Mucosa of descending colon (tissue), 3 donors: ENCODE measurements at places on chromosomes 7 and 10. TPM values are rescaled to one million over a fixed set of nuclear protein-coding genes. Genes with fewer than 3 reads are reported as not detected.
A peak's percentile ranks its signal among the peaks of the same experiment; 100 is the strongest.

OR2A12 gene
- not detected for total RNA-seq

PDK4 gene
- 50.6 TPM for total RNA-seq

DNA sequence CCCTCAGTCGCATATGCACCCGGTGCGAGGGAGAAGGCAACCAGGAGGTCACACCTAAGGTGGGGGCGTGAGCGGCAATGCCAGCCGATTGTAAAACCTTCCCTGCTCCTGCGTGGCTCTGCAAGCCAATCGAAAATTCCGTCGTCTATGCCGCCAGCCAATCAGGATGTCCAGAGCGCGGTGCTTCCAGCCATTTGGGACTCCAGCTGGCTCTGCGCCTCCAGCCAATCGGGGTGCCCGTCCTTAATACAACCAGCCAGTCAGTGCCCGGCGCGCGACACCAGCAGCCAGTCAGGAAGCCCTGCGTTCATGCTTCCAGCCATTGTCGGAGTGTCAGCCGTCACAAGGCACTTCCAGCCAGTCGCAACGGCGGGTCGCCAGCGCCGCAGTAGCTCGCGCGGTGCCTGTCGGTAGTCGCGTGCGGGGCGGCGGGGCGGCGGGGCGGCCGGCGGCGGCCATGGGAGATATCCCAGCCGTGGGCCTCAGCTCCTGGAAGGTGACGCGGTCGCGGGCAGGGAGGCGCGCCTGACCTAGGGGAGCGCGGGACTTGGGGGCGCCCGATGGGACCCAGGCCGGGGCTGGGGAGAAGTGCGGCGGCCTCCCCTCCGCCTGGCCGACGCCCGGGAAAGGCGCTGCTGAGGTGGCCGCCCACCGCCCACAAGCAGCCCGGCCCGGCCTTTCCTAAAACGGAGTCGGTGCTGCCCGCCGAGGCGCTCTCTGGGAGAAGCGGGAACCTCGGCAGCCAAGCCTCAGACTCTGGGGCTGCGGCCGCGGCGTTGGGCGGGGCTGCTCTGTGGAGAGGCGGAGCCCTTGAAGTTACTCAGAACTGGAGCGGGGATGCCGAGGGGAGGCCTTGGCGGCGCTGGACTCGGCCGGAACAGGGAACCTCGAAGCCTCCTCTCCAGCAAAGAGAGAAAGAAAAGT, at the start of gene AKR1E2:
Gene AKR1E2 (plus strand): TSS at position 340 of the 924 bp plus-strand sequence. CDS start 118 bp downstream, at position 458.
- DNase-seq = peak; percentile 90

GRCh38 chr7:31811650-31812461, 124.8 kb downstream of the PPP1R17 start:
- DNase-seq = no peak

GRCh38 chr10:11215471-11215870, 197.8 kb downstream of the CELF2 start:
- DNase-seq = no peak

GRCh38 chr7:157854066-157854891, 517.5 kb downstream of the DNAJB6 start:
- peak; percentile 77 for DNase-seq

- DNase-seq = no peak
Measured at GRCh38 chr7:12328888-12329770, 74.5 kb downstream of the VWDE start.

DNA sequence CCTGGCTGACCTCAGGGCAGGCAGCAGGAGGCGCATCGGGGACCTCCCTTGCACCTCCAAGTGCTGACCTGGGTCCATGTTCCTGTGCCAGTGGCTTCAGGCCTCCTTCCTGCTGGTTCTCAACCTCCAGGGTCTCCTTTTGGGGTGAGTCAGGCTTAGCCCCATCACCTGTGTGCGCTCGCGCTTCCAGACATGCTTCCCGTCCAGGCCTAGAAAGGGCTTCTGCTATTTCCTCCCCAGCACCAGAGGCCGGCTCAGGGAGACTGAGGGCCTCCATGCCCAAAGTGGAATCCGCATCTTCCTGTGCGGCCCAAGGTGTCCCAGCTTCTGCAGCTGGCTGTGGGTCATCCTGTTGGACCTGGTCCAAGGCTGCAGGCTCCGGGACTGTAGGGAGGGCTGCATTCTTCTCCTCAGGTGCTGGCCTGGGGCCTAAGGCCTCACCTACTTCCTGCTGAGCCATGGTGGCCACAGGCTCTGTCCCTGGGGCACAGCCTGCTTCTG, 5.9 kb downstream of the NACAD start:
- no peak for DNase-seq

DNA sequence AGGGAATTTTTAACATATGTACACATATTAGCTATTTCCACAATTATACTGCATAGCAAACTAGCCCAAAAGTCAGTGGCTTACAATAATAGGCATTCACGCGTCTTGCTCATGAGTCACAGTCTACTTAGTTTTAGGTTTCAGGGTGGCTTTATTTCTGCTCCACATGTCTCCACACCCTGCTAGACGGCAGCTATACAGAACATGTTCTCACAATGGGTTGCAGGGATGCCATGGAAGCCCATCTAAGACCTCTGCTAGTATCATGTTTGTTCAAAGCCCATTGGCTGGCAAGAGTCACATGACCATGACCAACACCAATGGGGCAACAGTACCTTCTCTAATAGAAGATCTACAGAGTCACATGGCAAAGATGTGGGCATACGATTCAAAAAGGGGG, 96.3 kb upstream of the NEBL start:
- DNase-seq = no peak

DNA sequence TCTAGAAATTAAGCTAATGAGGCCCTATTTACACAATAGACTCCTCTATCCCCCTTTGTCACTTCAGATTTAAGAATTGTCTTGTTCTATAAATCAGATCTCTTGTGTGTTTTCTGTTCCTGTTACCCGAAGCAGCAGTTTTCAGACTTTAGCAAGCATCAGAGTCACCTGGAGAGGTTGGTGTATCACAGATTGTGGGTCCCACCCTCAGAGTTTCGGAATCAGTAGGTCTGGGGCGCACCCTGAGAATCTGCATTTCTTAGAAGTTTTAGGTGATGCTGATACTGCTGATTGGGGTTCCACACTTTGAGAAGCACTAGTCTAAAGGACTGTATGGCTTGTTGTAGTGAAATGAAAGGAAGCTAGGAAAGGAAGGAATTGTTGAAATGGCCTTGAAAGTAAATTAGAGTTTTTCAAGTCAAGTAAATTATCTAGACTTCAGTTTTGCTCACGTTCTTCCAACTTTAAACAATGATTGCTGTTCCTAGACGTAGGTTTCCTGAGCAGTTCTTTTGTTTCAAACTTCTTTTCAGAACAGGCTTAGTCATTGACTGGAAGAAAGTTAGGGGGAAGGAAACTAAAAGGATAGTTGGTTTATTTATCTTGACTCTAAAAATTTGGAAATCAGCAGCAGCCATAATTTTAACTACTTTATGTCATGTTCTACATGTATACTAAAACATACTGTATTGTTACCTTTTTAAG, 15.7 kb downstream of the BPGM start:
- no peak for DNase-seq

DNA sequence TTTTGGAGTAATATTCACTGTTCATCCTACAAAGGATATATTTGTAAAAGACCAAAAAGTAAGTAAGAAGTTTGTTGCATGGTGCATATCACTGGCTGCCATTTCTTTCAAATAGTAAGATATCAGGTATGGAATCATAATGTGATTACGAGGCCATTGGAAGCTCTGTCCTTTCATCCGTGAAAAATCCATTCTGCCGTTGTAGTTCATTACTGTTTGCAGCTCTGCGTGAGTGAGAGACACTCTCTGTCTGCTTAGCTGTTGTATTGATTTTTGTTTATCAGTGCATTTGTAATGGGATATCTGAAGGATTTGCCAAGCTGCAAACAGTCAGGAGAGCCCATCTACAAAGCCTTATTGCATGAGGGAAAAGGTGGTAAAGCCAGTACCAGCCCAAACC, 44.1 kb upstream of the SLC39A12 start:
- no peak for DNase-seq

- DNase-seq = no peak
Measured at GRCh38 chr10:71075759-71076472, 136.5 kb upstream of the UNC5B start.

- peak; percentile 58 for DNase-seq
Measured at GRCh38 chr10:21675157-21675796, 141.2 kb downstream of the MLLT10 start.

GRCh38 chr7:105621617-105622016, 40.3 kb upstream of the EFCAB10 start:
- peak; percentile 37 for DNase-seq

- peak; percentile 28 for DNase-seq
Measured at GRCh38 chr10:51092402-51092801, 18.1 kb downstream of the PRKG1 start.

DNA sequence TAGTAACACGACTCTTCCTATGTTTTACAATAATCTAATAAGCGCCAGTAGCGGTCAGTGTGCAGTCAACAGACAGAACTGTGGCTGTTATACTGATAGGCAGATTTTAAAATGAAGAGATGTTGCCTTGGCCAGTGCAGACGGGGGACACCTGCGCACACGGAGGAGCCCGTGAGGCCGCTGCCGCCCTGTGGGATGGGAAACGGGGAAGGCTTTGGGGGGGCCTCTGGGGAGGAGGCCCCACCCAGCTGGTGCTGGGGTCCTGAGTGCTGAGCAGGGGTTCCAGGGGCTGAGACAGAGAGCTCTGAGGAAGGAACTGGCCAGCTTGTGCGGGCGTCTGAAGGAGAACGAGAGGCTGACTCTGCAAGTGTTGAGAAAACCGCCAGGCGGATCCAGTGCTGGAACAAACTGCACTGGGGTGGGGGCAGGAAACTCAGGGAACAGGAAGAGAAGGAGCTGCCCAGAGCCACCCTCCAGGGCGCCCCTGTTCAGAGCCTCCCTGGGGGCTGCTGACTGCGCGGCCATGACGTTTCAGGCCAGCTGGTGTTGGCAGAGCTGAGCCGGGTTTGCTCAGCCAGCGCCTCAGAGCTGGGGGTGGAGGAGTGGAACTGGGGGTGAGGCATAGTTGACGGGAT, 426.4 kb downstream of the TCERG1L start:
- no peak for DNase-seq

DNA sequence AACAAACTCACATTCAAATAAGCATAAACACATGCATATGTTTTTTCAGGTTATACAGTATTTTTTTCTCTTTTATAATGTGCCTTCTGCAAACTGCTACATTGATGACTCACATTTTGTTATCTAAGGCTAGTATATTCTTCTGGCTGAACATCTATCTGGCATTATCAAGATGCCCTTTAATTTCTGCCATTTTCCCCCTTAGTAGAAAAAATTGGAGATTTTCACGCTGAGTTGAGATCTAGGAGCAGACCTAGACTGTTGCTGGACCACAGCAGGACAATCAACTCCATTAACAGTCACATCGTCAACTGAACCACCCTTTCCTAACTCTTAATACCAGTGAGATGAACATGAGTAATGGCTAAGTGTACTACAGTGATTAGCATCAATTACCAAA, 41.6 kb downstream of the ERCC6 start:
- no peak for DNase-seq
